ENCODE measurements at places on chromosomes 11 and 22.

DNA sequence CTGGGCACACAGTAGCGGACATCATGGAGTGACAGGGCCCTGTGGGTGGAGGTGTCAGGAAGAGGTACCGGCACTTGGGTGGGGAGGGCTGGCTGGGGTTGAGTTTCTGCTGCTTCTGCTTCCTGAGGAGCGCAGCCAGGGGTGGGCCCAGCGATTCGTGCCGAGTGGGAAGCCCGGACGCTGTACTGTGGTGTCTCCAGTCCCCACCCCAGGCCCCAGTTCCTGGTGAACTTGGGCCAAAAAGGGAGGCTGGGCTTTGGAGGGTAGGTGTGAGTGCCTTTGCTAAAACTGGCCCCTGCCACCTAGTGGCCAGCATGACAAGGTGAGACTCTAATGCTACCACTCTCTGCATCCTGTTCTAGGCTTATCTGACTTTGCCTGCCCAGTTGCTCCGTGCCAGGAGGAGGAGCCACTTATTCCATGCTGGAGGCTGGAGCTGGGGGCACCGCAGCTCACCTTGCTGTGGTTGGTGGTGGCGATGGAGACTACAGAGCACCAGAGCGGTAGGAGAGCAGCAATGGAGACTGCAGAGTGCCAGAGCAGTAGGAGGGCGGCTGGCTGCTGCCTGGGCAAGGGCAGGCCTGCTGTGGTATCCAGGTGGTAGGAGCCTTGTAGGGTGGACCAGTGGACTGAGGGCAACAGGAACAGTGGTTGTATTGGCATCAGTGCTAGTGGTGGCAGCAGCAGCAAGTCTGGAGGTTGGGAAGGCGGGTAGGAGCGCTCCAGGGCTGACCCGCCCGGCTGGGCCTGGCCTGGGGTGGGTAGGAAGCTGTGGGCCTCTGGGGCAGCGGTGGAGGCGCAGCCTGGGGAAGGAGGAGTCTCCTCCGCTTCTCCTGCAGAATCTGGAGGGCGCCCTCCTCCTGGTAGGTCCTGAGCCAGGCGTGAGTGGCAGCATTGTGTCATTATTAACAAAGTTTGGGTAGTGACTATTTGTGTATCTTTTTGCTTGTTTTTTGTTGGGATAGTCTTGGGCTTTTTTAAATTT lies 2.2 kb upstream of the RFPL2 start:
- no peak for DNase-seq

- no peak for DNase-seq
Observed at GRCh38 chr11:44267750-44268613, 42.0 kb downstream of the ALX4 start.

- no peak for DNase-seq
Observed at GRCh38 chr11:117612177-117612576, 184.8 kb downstream of the DSCAML1 start.

GRCh38 chr11:84691830-84692229 lies 935.3 kb downstream of the DLG2 start:
- DNase-seq = no peak

- DNase-seq = no peak
Observed at GRCh38 chr11:131664816-131665215, 294.4 kb downstream of the NTM start.

- DNase-seq = no peak
Observed at GRCh38 chr22:48083502-48083901, 1321.1 kb downstream of the TBC1D22A start.

DNA sequence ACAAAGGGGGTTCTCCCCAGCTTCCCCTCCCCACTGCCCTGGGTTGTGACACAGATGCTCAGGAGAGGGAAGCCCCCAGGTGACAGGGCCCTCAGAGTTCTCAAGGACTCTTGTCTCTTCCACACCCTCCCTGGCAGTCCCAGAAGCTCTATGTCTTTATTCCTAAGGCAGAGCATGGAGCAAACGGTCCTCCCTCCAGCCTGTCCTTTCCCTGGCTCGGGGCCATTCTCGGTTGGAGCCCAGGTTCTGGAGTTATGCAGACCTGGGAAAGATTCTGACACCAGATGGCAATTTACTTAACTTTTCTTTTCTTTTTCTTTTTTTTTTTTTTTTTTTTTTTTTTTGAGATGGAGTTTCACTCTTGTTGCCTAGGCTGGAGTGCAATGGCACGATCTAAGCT lies 186.6 kb downstream of the CEP164 start:
- DNase-seq = no peak

- DNase-seq = no peak
Observed at GRCh38 chr11:13775471-13775870, 107.0 kb downstream of the FAR1 start.

DNA sequence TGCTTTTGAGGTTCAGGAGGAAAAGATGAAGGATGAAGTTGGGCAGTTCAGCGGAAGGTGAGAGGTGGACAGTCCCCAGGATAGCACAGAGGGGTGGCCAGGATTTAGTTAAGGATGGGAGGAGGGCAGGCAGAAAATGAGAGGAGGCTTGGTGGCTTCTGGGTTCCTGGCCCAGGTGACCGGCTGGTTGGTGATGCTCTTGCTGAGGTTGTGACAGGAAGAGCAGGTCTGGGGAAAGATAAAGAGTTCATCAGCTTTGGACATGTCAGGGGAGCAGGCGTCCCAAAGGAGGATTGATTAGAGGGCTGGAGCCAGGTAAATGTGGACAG lies 27.6 kb upstream of the P2RY2 start:
- no peak for DNase-seq

DNA sequence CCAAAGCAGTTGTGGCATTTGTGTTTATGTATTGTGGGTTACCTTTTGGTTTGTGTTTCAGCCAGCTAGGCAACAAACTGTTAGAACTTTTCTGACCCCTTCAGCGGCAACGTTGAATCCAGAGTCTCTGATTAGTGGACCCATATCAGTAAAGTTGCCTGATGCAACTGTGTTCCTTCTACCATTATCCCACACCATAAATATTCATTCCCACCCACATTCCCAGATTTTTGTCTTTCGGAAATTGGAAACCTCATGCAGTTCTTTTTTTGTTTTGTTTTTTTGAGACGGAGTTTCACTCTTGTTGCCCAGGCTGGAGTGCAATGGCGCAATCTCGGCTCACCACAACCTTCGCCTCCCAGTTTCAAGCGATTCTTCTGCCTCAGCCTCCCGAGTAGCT lies 30.7 kb upstream of the RBX1 start:
- DNase-seq = no peak
